ENCODE measurements at places on chromosomes 6 and 20.

- no peak for DNase-seq
Observed at GRCh38 chr6:82467338-82467737, 103.7 kb downstream of the TPBG start.

- DNase-seq = no peak
Observed at GRCh38 chr20:23257848-23258746, 92.5 kb upstream of the NXT1 start.

GRCh38 chr6:125117818-125118217 lies 35.8 kb upstream of the TPD52L1 start:
- no peak for DNase-seq

DNA sequence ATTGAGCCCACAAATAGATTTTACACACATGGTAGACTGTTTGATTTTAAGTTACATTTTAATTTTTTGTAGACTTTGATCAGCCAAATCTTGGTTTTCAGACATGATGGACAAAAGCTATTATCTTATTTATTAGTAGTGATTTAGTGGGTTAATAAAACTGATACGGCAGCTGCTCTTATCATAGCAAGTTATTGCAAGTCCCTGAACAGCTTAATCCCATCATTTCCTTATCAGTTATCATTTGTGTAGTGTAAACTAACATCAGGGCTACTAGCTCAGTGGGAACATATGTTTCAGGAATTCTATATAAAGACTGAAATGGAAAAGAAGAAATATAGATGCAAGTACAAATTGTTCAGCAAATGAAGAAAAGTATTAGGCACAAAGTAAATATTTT lies 10.9 kb downstream of the RFX6 start:
- DNase-seq = no peak

GRCh38 chr6:56734335-56734734 lies 91.6 kb upstream of the DST start:
- no peak for DNase-seq

DNA sequence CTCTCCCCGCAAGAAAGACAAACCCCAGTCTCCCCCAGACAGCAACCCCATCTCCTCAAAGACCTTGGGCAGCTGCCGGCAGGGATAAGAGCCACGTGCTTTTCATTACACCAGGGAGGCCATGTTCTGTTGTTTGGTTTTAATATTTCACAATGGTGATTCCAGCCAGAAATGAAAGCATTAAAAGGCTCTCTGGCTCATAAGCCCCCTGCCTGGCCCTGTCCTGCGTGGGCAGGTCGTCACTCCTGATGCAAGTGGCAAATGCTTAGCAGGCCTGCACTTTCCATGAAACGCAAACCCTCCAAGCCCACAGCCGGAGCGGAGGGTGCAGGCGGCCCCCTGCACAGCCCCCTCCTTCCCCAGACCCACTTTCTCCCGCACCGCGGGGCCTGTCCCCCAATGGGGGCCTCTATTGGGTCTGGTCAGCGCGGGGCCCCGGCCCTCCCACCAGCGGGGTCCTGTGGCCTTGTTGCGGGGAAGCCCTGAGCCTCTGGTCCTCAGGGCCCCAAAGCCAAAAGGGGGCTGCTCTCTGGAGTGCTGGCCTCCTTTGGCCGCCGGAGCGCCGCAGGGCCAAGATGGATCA lies 77.2 kb downstream of the TMEM242 start:
- no peak for DNase-seq

DNA sequence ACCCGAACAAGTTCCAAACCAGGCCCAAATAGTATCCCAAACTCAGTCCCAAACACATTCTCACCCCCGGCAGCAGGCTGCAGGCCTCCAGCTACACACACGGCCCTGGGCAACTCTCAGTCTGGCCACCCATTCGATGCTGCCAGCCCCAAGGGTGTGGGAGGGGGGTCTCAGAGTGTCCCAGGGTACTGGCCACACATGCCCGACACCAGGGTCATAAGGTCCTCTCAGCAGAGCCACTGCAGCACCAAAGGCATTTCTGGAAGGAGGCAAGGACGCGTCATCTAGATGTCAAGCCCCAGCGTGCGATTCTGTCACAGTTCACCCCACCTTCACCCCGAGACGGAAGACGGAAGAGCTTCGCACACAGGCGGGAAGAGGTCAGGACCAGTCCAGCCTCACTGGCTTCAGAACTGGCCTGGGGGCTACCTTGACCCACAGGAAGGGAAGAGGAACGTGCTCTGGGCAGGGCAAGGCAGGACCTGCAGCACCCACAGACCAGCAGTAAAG lies 9.5 kb downstream of the MYL9 start:
- no peak for DNase-seq

- no peak for DNase-seq
Observed at GRCh38 chr20:8095648-8096572, 36.2 kb upstream of the PLCB1 start.

DNA sequence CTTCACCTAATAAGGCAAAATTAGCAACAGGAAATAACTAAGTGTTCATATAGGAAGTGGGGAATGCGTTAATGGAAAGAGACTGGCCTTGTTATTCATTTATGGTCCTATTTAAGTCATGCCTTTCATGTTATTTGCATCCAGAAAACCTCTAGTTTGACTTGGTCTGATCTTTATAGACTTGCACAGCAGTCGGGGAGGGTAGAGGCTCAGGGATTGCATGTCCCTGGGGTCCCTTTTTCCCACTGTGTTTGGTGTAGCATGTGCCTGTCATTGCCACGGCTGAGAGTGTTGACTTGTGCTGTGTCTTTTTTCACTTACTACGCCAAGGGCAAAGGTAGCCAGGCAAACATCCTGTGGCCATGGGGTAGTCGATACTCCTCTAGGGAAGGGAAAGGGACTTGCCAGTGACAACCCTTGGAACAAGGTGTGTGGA lies 105.4 kb upstream of the RIN2 start:
- DNase-seq = no peak

GRCh38 chr6:161444464-161444863 lies 170.6 kb upstream of the AGPAT4 start:
- no peak for DNase-seq

DNA sequence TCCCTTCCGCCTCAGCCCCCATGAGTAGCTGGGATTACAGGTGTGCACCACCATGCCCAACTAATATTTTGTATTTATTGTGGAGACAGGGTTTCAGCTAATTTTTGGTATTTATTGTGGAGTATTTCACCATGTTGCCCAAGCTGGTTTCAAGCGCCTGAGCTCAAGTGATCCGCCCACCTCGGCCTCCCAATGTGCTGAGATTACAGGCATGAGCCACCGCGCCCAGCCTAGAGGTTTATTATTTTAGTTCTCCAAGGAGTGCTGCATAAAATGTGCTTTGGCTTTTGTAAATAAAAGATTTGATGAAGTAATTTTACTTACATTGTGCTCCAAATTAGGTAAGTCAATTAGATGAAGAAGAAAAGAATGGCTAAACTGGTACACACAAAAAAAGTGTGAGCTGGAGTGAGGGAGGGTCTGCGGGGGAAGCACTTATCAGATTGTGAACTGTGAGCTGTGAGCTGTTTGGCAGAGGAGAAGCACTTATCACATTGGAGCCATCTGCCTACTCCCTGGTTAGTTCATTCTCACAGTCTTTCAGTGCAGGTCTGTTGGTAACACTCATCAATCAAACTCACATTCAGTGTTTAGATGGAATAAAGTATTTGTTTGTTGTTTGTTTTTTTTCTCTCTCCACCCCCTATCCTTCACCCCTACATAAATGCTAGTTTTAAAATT lies 398.0 kb downstream of the EPHA7 start:
- DNase-seq = no peak
